ENCODE measurements at places on chromosomes 12 and 14. TPM values are rescaled to one million over a fixed set of nuclear protein-coding genes. Genes with fewer than 3 reads are reported as not detected.

Gene RPL41
- total RNA-seq: 2,885 TPM

Gene CD4
- total RNA-seq: not detected

Gene TTC6
- not detected for total RNA-seq

Gene NID2
- total RNA-seq: 72.7 TPM

Gene CCDC196
- not detected for total RNA-seq

Gene KCNA1
- not detected for total RNA-seq

Gene SUPT16H
- 115 TPM for total RNA-seq

Gene ZNF891
- total RNA-seq: 0.44 TPM

Gene CEBPE
- not detected for total RNA-seq

DNA sequence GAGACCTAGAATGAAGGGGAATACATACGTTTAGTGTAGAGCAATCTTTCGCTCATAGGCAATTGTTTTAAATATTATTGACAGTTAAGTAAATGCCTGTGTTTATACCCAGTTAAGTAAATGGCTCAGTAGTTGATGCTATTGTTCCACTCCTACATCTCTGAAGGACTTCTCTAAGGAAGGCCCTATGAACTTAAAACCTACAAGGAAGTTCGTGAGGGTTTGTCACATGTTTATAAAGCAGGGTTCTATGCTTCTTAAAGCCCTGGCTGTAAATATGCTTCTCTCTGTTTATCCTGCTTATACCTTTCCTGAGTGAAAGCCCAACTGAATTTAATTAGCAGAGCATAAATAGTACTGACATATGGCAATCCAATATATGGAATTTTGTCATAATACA, 282.1 kb upstream of the NPAS3 start:
- no peak for DNase-seq

- DNase-seq: no peak
Observed at GRCh38 chr14:85527445-85528035, 2.4 kb upstream of the FLRT2 start.

- no peak for DNase-seq
Observed at GRCh38 chr12:26101763-26102162, 23.1 kb downstream of the BHLHE41 start.

GRCh38 chr14:61518403-61518802, 176.9 kb upstream of the HIF1A start:
- DNase-seq: no peak

GRCh38 chr12:2696136-2696535, 98.6 kb upstream of the FKBP4 start:
- no peak for DNase-seq

GRCh38 chr12:121156365-121156764, 23.7 kb downstream of the P2RX7 start:
- no peak for DNase-seq

DNA sequence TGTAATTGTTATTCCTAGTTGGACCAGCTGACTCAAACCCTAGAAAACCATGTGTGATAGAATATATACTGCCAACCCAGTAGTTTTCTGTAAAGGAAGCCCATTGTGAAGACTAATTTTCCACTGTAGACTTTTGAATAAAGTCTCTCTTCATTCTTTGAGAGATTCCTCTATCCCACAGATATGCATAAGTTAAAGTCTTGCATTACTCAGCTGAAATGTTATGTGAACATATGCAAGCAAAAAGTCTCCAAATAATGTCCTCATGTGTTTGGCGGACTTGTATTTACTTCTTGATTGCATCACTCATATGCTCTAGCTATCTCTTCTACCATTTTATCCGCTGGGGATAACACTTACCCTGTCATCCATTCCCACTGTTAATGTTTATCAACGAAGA, 35.1 kb upstream of the OTOGL start:
- DNase-seq: no peak

DNA sequence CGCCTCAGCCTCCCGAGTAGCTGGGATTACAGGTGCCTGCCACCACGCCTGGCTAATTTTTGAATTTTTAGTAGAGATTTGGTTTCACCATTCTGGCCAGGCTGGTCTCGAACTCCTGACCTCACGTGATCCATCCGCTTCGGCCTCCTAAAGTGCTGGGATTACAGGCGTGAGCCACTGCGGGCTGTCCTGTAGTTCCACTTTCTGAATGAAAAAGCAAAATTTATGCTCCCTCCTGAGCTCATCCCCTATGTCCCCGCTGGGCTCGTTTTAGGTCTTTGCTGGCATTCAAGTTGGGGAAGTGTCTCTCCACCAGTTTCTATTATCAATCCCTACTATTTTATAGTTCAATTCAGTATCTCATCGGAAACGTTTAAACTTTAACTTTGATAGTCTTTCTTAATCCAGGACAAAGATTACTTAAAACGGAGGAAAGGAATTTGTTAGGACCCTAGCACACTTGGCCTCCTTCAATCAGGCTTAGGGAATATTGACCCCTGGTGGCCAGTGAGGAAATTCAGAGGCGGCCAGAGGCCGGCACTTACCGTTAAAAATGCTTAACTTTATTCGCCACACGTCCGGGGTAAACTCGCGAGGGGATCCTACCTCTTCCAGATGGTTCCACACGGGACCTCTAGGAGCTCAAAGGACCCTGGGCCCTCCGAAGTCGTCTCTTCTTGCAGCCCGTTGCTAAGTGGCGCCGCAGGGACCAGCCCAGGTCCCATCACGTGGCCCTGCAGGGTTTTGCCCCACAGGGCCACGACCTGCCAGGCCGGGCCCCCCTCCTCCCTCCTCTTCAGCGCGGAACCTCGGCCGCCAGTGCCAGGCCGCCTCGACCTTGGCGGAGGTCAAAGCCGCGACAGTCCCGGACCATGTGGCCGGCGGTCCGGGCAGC, 11.4 kb upstream of the DNAL1 start:
- DNase-seq: peak; percentile 71

- no peak for DNase-seq
Observed at GRCh38 chr12:1827826-1828805, 7.8 kb downstream of the LRTM2 start.

- DNase-seq: peak; percentile 57
Observed at GRCh38 chr14:55333711-55334485, 62.7 kb downstream of the FBXO34 start.

DNA sequence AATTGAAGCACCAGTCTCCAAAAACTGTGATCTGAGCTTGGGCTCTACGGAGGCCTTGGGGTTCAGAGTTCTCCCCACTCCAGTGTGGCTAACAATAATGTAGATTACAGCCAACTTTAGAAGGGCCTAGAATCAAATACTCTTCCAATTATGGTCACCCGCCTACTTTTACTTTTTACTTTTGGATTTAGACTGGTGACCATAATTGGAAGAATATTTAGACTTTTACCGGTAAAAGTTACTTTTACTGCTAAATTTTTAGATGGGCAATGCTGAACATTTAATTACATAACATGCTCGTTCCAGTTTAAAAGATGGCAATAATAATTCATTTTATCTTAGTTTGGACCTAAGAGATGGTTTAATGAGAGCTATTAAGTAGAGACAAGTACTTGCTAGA, 39.2 kb downstream of the PPTC7 start:
- no peak for DNase-seq

DNA sequence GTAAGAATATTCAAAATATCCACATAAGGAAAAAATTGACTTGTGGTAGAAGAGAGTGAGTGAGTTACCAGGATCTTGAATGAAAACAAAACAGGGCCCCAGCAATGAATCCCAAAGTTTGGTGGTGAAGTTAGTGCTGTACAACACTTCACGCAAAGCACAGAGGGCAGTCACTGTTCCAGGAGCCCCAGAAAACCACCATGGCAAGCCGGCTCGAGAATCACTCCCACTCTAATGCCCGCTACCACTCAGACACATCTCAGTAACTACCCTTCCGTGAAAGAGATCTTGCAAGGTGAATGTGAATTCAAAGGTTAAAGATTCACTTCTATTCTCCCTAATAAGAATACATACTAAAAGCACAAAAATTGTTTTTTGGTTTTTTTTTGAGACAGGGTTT, 30.1 kb downstream of the CLIP1 start:
- DNase-seq: no peak

GRCh38 chr12:118714051-118714460, 267.3 kb upstream of the SRRM4 start:
- DNase-seq: peak; percentile 14

- no peak for DNase-seq
Observed at GRCh38 chr12:131457331-131458047, 253.4 kb upstream of the SFSWAP start.

DNA sequence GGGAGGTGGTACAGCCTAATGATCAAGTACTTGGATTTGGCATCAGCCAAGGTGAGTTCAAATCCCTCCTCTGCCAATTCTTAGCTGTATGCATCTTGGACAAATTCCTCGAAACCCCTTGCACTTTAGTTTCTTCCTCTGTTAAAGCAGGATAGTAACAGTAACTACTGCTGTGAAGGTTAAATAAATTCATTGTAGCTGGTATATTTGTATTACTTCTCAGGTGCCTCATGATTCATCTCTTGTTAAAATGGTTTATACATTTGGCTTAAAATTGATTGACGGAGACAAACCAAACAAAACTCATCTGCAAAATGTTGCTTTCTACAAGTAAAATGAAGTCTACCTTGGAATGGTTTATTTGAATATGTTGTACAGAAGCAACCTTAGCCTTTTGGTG, 2.3 kb upstream of the PTPRB start:
- DNase-seq: no peak

GRCh38 chr12:94203796-94204195, 55.4 kb downstream of the PLXNC1 start:
- DNase-seq: no peak

DNA sequence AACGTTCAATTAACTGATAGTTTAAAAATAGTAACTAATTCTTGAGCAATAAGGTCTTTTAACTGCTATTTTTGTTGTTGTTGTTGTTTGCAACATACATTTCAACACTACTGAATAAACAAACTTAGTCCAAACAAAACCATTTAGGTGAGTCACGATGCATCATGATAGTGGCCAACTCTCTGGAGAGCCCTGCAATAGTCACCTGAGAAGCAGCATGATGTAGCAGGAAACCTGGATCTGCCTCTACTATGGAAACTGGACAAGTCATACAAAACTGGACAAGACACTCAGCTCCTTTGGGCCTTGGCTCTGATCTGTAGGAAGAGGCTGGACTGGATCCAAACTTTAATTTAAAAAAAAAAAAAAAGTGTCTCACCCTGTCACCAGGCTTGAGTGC, 117.3 kb downstream of the MED13L start:
- DNase-seq: peak; percentile 65

DNA sequence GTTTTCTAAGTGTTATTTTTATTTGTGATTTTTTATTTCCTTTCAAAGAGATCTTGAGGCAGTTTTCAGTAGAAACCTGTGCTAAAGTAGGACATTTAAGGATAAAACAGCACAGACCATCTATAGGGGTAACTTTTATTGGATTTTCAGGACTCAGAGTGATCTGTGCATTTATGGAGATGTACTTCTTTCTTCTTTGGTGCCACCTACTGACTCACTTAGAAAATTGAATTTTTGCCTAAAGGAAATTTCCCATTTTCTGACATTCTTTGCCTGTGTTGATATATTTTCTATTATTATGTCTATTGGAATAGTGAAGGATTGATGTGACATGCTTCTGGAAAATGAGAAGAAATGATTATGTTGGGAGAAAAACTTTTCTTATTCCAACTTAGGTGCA, 113.0 kb downstream of the UNC79 start:
- peak; percentile 12 for DNase-seq

DNA sequence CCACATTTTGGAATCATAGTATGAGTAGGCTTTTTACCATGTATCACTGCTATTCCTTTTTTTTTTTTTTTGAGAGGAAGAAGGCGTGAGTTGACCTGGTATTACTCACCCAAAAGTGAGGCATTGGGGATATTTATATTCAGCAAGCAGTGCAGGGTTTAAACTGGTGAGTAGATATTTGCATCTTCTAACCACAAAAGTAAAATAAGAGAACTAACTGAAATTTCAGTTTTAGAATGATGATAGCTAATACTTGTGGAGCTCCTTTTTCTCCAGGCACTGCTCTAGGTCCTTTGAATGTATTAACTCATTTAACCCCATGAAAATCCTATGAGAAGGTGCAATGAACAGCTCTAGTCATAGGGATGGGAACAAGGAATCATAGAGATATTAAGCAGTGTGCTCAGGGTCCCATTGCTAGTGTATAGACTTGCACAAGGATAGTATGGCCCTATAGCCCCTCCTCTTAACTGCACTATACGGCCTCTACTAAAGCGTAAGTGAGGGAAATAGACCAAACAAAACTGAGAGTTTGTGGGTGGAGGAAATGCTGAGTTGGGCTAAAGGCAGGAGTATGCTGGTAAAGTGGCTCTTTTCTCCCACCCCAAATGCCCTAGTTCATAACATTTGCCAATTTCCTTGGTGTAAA, 104.3 kb upstream of the MAX start:
- peak; percentile 84 for DNase-seq

GRCh38 chr14:100333827-100334226, 10.7 kb downstream of the SLC25A47 start:
- DNase-seq: no peak

DNA sequence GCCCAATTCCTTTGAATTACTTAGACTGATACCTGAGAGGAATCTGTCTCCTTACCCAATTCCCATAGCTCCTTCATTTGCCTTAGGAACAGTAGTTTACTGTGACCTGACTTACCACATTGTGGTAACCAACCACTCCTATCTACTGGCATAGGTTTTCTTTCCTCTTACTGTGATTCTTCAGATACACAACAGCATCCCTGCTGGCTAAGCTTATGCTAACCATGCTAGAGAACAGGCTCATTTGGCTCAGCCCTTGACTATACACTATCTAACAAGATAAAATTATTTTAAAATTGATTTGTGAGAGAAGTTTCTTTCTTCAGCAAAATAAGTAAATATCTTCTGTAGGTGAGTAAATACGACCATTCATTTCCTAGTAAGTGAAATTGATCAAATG, 320.4 kb upstream of the DDHD1 start:
- no peak for DNase-seq

DNA sequence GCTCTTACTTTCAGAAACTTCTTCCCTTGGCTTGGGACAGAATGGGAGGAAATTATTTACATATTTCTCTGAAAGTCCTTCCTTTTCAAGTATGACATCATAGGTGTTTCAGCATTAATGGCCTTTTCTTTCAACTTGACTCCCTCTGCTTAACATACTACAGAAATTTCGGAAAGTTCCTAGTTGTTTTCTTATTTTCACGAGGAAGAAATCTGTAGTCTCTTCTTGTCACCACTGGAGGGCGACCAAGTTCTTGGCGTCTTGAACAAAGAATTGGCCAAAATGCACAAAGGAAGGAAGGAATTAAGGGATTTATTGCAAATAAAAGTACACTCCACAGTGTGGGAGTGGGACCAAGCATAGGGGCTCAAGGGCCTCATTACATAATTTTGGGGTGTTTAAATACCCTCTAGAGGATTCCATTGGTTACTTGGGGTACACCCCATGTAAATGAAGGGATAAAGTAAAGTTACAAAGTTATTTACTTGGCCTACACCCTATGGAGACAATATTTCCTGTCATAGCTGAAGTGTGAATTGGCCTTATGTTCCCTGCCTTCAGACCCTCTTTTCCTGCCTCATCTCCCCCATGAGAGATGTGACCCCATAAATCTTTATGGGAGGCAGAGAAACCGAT, 70.4 kb downstream of the RPL10L start:
- peak; percentile 17 for DNase-seq

DNA sequence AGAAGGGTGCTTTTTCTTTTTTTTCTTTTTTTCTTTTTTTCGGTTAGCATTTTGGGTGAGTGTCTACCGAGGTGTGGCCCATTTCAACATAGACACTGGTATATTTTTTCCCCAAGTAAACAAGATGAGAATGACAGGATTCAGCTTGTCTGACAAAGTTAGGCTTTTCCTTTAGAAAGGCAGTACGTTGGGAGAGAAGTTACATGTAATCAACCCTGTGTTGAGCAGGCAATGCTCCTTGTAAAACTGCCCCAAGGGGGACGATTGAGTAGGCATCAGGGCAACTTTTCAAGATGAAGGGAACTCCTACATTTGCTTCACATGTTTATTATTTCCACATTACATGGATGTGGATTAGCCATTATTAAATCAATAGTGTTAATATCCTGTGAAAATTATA, 1.7 kb downstream of the EMP1 start:
- DNase-seq: no peak

All from M059J (cell line).